ENCODE measurements at places on chromosomes 3 and 15. TPM values are rescaled to one million over a fixed set of nuclear protein-coding genes. Genes with fewer than 3 reads are reported as not detected.

The SRGAP3 gene
- 0.77 TPM for polyA plus RNA-seq

DNA sequence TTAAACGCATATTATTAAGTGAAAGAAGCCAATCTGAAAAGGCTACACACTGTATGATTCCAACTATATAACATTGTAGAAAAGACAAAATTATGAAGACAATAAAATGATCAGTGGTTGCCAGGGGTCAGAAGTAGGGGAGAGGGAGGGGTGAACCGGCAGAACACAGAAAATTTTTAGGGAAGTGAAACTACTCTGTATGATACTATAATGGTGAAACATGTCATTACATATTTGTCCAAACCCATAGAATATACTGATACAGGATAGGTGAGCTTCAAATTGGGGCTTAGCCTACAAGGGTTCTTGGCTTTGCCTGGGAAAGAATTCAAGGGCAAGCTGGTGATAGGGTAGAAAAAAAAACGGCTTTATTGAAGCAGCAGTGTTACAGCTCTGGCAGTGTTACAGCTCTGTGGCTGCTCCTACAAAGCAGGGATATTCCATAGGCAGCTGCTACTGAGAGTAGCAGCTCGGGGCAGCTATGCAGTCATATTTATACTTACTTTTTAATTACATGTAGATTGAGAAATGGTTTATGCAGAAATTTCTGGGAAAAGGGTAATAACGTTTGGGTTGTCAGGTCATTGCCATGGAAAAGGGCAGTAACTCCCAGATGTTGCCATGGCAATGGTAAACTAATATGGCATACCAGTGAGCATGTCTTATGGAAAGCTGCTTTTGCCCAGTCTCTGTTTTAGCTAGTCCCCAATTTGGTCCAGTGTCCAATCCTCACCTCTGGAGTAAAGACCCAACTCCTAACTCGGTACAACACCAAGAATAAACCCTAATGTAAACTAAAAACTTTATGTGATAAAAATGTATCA lies 125.1 kb upstream of the SLC25A36 start:
- DNase-seq, result no peak

- no peak for DNase-seq
These were observed 5.7 kb downstream of the STIMATE start for GRCh38 chr3:52891615-52892081.

- no peak for DNase-seq
These were observed 882 bp downstream of the GXYLT2 start for GRCh38 chr3:72888546-72889309.

- DNase-seq, result no peak
These were observed 2.6 kb downstream of the PARP6 start for GRCh38 chr15:72269739-72270138.

DNA sequence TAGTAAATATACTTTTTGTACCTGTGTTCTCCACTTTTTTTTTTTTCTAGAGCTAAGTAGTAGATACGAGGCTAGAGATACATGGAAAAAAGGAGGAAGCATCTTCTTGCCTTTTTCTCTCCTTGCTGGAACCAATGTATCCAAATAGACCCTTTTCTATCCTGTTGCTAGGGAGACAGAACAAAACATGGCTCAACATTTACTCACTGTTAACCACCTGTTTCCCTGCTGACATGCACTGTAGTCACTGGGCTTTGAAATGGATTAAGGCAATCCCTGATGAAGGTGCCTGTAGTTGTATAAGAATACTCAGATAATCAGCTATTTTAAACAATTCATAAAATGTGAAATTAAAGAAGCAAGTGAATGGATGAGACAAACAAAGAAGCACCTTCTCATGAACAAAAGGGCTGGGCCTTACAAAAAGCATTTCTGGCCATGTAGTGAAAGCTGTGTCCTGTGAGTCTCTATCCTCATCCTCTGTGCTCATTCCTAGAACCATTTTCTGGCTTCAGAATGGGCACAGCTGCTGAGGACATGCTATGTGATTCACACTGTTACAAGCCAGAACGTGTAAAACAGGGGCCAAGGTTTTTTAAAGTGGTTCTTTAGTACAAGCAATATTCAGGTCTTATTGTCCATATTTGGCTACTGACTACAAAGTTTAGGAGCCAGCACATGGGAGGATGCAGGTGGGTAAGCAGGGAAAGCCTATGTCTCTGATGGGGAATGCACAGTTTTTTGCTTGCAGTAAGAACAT lies 100.4 kb upstream of the NDN start:
- DNase-seq, result no peak

GRCh38 chr3:171056528-171056927 lies 30.0 kb upstream of the SLC2A2 start:
- DNase-seq, result no peak

- DNase-seq, result no peak
These were observed 35.9 kb upstream of the CMSS1 start for GRCh38 chr3:99781761-99782160.

DNA sequence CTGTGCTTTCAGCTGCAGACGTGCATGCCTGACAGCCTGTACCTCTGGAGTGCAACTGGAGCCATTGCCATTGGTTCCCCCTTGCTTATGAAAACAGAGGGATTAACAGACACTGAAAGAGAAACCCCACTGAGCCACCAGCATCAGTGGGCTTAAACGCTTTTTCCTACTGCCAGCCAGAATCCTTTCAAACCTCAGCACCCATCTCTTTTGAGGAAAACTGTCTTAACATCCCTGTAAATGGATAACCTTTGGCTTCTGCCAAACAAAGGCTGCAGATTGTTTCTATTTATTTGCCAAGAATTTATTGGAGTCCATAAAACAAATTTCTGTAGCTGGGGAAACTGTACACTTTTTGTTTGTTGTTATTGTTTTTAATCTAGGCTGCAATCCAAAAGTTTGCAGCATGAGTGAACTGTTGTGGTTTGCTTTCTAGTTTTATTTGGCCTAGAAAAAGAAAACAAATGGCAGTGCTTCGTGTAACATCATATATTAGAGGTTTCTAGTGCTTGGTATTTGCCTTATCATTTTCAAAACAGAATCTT lies 369.2 kb upstream of the IL12A start:
- no peak for DNase-seq

The AMIGO3 gene
- 0.38 TPM for polyA plus RNA-seq

DNA sequence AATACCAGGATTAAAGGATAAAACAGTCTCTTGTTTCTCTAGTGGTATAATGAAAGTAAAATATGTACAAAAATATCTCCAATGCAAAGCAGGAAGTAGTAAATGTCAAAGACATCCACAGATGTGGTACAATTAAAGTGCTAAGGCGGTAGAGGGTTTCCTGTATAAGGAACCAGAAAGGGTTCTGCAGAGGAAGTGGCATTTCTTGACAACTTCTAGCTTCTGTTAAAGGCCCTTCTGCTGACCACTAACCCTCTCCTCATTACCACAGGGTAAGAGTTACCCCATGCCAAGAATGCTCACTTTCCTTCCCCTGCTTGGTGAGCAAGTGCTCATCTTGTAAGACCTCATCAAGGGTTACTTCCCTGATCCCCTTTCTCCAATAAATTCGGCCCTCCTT lies 883.6 kb upstream of the NR2F2 start:
- DNase-seq, result no peak

DNA sequence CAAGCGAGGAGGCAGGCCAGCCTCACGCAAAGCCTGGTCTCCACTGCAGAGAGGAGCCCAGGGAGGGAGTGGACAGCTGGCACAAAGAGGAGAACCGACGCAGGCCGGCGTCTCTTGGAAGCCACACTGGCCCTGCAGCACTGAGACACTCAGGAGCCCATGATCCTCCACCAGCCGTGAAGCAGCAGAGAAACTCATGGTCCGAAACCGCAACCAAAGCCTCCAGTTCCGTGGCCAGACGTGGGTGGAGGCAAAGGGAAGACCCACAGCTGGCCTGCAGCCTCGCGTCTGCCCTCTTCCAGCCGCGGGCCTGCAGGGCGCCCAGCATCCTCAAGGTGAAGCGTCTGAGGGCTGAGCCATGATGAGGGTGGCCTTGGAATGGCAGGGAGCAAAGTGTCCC lies 62.2 kb upstream of the SEC61A1 start:
- DNase-seq, result no peak

DNA sequence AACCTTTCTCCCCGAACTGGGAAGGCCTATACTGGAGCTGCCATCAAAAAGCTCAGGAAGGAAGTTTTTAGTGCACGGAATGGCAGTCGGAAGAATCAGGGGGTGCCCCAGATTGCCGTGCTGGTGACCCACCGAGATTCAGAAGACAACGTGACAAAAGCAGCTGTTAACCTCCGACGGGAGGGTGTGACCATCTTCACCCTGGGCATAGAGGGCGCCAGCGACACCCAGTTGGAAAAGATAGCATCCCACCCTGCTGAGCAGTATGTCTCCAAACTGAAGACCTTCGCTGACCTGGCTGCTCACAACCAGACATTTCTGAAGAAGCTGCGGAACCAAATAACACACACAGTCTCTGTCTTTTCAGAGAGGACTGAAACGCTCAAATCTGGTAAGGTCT lies 48.2 kb downstream of the COL6A6 start:
- DNase-seq, result no peak

The CCR9 gene
- polyA plus RNA-seq, result not detected

DNA sequence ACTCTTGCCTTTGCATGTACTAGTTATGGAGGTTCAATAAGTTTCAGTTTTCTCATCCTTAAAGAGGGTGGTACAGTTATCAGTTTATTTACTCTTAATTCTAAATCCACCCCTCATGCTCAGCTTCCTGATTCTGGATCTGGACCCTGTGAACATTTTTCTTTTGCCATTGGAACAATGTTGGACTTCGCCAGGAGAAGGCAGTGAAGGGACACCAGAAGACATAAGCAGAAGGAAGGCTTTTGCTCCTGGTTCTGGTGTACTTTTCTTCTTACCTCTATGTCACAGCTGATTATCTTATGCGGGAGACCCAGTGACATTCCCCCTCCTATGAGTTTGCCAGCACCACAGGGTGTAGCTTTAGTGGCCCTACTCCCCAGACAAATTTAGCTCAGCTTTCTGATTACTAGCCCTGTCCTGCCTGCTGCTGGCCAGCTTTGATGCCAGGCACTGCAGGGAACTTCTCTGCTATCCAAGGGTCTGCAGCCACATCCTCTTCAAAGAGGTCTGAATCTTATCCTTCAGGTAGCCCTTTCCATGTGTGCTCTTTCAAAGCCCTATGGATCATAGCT lies 466.3 kb upstream of the EPHA3 start:
- DNase-seq, result no peak

The PRTG gene
- polyA plus RNA-seq, result 0.15 TPM

GRCh38 chr3:67076607-67077006 lies 78.5 kb downstream of the KBTBD8 start:
- no peak for DNase-seq

DNA sequence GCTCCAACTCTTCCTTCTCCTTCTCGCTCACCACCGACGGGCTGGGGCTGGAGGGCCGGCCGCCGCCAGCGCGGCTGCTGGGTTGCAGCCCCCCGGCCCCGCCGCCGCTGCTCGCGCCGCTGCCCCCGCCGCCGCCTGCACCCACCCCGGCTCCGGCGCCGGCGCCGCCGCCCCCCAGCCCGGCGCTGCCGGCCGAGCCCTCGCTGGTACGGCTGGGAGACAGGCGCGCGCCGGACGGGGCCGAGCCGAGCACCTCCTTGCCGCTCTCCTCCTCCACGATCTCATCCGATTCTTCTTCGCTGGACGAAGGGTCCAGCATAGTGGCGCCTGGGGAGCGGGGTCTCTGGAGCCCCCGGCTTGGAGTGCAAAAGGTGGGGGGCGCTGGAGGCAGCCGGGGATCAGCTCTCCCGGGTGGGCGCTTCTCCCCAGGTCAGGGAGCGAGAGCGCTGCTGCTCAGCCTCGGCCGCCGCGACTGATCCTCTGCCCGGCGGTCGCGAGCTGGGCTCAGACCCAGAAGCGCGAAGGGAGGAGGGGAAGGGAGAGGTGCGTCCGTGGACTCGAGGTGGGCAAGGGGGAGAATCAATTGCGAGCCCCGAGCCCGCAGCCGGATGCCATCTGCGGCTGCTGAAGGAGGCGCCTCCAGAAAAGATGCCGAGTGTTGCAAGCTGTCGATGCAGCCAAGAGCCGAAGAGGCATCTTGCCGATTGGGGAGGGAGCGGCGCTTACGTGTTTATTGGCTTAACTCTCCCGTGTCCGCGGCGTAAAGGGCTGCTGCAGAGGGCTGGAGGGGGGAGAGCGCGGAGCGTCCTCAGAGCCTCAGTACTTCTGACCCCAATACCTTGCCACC lies at the start of gene CADPS:
Gene CADPS, minus strand, starts transcription at position 706 of the 847 bp plus-strand sequence. Its CDS starts 387 bp downstream, at position 319.
- no peak for DNase-seq

GRCh38 chr3:66555214-66555844 lies 54.5 kb upstream of the LRIG1 start:
- DNase-seq, result no peak

The NFKBIZ gene
- 8.8 TPM for polyA plus RNA-seq

DNA sequence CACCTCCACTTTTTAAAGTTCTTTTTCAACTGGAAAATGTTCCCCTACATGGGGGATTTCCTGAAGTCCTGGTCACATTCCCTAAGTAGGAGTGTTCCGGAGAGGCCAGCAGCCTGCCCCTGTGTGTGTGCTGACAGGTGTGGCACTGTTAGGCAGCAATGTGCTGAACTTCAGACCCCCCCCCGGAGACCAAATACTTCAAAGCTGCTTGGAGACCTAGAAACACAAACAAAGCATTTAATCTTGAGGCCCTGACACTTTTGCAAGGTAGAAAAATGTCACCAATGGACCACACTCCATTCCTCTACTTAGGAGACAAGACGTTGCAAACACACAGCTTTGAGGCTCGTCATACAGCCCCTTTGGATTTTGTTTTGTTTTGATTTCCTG lies 259.6 kb upstream of the CTNNB1 start:
- no peak for DNase-seq

The TRMT10C gene
- polyA plus RNA-seq, result 64.0 TPM

- DNase-seq, result no peak
These were observed 23.5 kb downstream of the PAQR9 start for GRCh38 chr3:142940000-142940399.

- DNase-seq, result no peak
These were observed 173.0 kb downstream of the EBLN2 start for GRCh38 chr3:73234354-73235014.

DNA sequence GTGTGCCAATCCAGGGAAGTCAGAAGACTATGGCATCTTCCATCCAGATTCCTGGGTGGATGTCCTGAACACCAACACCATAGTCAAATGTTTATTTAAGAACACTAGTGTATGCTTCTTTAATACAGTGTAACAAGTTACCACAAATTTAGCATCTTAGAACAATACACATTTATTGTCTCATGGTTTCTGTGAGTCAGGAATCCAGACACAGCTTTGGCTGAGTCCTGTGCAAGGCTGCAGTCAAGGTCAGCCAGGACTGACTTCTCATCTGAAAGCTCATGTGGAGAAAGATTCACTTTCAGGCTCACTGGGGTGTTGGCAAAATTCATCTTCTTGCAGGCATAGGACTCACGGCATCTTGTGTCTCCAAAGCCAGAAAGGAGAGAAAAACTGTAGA lies 143.4 kb downstream of the ANXA2 start:
- no peak for DNase-seq

The SPESP1 gene
- polyA plus RNA-seq, result 2.0 TPM

The DPPA4 gene
- polyA plus RNA-seq, result not detected

The SYNPR gene
- not detected for polyA plus RNA-seq

Data from psoas muscle (tissue), 8 donors.